ENCODE measurements at places on chromosomes 6 and 20.
A peak's percentile ranks its signal among the peaks of the same experiment; 100 is the strongest.

- no peak for DNase-seq
Measured at GRCh38 chr6:81241126-81242041, 511.1 kb downstream of the TENT5A start.

- no peak for DNase-seq
Measured at GRCh38 chr6:149903938-149904611, 6.2 kb upstream of the RAET1E start.

GRCh38 chr6:66245231-66245630 is 538.2 kb upstream of the EYS start:
- DNase-seq: no peak

- no peak for DNase-seq
Measured at GRCh38 chr6:95877480-95877879, 138.3 kb upstream of the FUT9 start.

DNA sequence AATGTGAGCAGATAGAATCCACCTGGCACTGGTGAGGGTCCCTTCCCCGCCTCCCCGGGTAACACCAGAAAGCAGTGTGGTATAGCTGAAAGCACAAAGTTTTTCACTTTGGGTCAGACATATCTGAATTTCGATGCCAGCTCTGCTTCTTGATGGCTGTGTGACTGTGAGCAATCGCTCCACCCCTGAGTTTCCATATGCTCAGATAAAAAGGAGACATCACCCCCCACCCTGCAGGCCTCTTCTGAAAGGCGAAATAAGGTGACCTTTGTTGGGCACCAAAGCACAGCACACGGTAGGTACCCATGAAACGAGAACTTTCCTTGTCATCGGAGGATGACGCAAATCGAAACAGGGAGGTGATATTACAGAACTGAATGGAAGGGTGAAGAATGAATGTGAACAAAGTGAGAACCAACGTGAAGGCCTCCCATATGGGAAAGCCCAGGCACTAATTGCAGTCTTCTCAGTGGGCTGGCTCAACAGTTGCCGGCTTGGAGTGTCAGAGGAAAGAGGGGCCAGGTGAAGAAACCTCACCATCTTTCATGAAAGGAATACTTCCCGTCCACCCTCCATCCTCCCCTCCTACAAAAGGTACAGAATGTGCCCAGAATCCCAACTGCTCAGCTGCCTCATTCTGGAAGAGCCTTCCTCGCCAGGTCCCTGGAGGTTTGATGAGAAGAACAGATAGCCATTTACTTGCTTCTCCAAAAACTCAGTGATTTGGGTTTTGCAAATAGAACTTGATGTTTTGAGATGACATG is 61.8 kb downstream of the NFATC2 start:
- DNase-seq: no peak

DNA sequence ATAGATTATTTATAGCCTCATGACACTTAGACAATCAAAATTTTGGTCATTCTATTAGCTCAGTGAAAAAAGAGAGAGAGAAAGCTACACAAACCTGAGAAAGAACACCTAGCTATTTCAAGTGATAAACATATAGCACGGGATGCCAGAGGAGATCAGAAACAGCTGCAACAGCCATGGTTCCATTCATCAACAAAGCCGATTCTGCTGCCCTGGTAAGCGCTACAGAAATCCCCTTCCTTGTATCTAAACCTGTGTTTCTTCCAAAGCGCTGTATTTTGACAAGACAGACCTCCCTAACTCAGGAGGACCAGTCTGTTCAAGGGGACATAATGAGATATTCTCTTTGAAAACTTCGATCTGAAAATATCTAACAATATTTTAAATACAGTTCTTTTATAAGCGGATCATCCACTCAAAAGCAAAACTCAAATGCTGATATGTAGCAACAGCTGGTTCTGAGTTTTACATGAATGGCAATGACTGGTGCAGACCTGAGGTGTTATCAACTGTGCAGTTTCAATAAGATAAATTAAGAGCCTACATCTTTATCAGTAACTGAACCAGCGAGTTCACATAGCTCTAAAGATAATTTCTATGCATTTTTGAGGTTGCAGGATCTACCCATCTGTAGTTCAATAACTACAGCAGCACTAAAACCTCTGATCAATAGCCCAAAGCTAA is 447.8 kb downstream of the FRK start:
- DNase-seq: no peak

- DNase-seq: no peak
Measured at GRCh38 chr20:63698739-63699465, 2.5 kb downstream of the TNFRSF6B start.

- DNase-seq: no peak
Measured at GRCh38 chr6:86306210-86306609, 631.1 kb upstream of the HTR1E start.

DNA sequence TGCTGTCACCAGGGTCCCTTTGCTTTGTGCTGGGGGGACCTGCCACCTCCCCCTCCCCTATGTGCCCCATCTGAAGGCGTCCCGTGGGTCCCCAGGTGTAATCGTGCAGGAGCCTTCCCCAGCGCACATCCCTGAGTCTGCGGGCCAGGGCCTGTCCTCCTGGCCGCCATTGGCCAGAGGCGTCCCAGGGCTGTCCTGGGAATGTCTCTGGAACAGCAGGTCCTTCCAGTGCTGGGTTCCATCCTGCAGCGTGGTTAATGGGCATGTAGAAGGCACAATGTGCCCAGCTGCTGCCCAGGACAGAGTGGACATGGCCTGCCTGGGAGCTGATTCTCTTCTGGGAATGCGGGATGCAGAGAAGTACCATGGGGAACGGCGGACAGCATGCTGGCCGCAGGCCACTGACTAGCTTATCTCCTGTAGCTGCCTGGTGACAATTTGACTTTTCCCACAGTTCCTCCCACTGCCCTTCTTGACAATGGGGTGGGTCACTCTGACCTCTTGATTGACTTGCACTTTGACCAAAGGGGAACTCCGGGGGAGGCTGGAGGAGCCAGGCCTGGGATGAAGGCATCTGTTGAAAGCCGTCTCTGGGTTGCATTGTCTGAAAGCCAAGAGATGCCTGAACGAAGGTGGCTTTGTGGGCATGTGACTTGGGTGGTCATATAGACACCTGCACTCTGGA is 64.0 kb downstream of the CTCFL start:
- DNase-seq: no peak

GRCh38 chr20:39676857-39677391 is 714.8 kb downstream of the DHX35 start:
- DNase-seq: no peak

- DNase-seq: no peak
Measured at GRCh38 chr6:22411376-22412105, 114.7 kb upstream of the PRL start.

DNA sequence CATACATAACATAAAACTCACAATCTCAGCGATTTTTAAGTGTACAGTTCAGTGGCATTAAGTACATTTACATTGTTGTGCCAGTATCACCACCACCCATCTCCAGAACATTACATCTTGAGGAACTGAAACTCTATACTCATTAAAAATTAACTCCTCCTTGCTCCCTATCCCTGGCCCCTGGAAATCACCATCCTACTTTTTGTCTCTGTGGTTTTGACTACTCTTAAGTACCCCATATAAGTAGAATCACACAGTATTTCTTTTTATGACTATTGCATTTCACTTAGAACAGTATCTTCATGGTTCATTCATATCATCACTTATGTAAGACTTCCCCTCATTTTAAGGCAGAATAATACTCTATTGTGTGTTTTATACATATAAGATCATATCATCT is 1108.1 kb downstream of the GRIK2 start:
- DNase-seq: no peak

GRCh38 chr20:37841389-37841788 is 61.5 kb upstream of the VSTM2L start:
- DNase-seq: no peak

DNA sequence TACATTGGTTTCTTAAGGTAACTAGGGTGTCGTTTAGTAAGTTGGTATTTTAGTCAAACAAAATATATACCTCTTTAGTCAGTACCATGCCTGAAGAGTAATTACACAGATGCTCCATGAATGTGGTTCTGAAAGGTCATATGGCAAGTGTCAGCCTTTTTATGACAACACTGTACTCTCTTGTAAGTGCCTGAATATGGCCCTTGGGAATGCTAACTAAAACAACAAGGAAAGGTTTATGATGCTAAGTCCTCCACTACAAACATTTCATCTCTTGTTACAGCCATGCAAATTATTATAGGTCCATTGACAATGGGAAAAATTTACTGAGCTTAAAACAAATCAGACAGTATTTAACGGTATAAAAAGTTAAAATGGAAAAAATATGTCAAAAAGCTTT is 39.0 kb upstream of the SUPT3H start:
- no peak for DNase-seq

- DNase-seq: no peak
Measured at GRCh38 chr20:37999526-38000263, 33.6 kb downstream of the TTI1 start.

DNA sequence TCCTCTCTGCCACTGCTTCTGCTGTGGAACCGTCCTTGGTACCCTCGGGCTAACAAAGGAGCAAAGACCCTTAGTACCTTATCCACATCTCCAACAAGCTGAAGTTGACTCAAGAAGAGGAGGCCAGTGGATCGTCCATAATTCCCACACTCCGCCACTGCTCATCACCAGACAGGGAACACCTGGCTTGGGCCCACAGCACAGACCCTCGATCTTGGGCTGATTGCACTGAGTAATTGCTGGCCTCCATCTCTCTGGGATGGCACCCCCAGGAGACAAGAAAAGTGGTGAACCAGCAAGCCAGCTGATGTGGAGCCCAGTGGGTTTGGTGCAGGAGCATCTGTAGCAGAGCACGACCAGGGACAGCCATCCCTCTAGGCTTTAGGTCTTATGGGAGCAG is 109.4 kb upstream of the GRIK2 start:
- DNase-seq: no peak

DNA sequence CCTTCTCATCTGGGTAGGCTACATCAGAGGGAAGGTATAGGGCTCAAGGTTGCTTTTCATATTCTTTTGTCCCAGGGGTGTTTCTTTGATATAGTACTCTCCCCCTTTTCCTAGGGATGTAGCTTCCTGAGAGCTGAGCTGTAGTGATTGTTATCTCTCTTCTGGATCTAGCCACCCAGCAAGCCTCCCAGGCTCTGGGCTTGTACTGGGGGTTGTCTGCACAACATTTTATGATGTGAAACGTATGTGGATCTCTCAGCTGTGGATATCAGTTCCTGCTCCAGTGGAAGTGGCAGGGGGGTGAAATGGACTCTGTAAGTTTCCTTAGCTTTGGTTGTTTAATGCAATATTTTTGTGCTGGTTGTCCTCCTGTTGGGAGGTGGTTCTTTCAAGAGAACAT is 437.3 kb upstream of the SYNCRIP start:
- no peak for DNase-seq

- no peak for DNase-seq
Measured at GRCh38 chr6:157621406-157621805, 201.6 kb upstream of the SNX9 start.

DNA sequence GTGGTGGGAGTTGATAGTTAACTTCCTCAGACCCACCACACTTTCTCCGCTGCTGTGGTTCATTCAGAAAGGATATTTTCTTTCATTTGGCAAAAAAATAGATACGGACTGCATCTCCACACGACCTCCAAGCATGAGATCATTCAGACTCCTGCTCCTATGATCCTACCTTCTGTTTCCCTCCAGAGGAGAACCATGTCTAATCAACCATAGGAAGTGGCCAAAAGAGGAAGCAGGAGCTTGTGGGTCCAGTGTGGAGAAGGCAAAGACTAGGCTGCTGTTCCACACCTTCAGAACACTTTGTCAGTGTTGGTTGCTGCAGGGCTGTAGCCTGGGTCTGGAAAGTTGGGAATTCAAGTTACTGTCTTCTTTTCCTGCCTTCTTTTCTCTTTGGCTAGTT is 10.6 kb upstream of the KIF13A start:
- no peak for DNase-seq

- DNase-seq: no peak
Measured at GRCh38 chr6:168537540-168537884, 96.5 kb downstream of the SMOC2 start.

- DNase-seq: peak; percentile 68
Measured at GRCh38 chr20:32789896-32790750, 27.9 kb downstream of the DNMT3B start.

DNA sequence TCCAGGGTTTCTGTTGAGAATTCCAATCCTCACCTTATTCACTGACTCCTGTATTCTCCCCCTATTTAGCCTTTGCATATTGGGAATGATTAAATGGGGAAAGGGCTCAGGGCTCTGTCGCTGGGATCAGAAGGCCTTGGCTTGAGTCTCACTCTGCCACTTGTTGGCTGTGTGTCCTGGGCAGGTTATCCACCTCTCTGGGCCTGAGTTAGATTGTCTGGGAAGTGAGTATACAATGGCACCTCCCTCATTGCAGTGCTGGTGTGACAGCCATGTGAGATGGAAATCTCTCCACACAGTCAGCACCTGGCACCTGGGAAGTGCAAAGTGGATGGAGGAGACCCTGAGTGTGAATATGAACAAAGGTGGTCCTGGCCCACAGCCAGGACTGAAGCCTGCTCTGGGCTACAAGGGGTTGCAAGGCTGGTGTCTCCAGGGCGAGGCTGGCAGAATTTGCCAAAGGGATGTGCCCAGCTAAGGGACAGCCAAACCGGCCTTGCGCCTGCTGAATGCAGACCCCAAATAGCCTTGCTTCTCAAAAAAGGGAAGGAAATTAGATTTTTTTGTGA is 200.0 kb upstream of the PMEPA1 start:
- no peak for DNase-seq

All from left lobe of liver (tissue), 2 donors.